Panc1 (cell line): ENCODE measurements at places on chromosomes 1 and 21. TPM values are rescaled to one million over a fixed set of nuclear protein-coding genes. Genes with fewer than 3 reads are reported as not detected.

The ELF3 gene
- 126 TPM for total RNA-seq

DNA sequence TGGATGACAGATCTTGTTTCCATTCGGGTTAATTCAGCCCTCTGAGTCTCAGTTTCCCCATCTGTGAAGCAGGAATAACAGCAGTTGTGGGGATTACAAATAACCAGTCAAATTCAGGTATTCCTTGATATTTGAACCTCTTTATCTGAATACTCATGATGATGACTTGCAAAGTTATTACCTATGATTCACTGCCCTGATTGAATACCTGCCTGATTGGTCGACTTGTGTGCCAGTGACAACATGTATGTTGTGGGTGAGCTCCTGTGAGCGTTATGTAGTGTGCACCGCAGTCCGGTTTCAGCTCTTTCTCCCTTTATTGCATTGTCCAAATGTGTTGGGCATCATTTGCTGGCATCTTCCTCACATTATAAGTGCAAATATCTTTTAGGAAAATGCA lies 9.5 kb upstream of the TMEM61 start:
- no peaks in the 10 kb centered on the region for H3K36me3 ChIP-seq
- no peak for DNase-seq
- no peak overlapping the region for H3K4me3 ChIP-seq
- H3K27me3 ChIP-seq, result no peaks in the 10 kb centered on the region
- H3K27ac ChIP-seq, result no peak overlapping the region

DNA sequence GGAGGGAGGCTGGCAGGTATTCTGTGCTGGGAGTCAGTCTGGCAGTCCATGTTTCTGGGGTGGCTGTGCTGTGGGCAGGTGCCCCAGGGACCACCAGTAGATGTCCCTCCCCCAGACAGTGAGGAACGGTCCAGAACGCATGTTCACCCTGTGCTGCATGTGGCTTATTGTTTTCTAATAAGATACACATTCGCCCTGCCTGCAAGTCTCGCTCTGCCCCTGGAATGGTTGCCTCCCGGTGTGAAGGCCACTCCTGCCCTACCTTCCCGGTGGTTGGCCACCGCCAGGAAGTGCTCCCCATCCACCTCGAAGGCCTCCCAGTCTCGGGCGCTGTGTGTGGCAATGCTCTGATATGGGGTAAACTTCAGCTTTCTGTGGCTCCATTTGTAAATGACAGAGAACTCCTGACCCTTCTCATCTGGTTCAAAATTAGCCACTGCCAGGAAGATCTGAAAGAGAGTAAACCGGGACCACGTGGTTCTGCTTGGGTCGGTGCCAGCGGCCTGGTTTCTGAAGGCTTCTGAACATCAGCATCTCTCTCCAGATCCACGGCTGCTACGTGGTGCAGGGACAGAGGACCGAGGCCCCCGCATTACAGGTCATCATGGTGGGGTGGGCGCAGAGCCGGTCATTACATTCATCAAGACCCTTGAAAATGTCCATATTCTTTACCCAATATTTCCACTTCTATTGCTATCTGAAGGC lies 14.5 kb downstream of the KRTAP10-1 start:
- H3K4me3 ChIP-seq, result no peak overlapping the region
- H3K4me1 ChIP-seq, result no peaks in the 10 kb centered on the region
- no peak for DNase-seq
- no peaks in the 10 kb centered on the region for H3K27me3 ChIP-seq
- no peaks in the 10 kb centered on the region for H3K36me3 ChIP-seq

The LCK gene
- 0.57 TPM for total RNA-seq

GRCh38 chr1:53931523-53931922 lies 14.0 kb downstream of the IFT25 start:
- no peaks in the 10 kb centered on the region for H3K4me1 ChIP-seq
- no peak overlapping the region for H3K27ac ChIP-seq
- no peaks in the 10 kb centered on the region for H3K27me3 ChIP-seq
- H3K4me3 ChIP-seq, result no peak overlapping the region
- no peak for DNase-seq
- H3K36me3 ChIP-seq, result peaks cover 4% of the 10 kb centered on the region; the same call in 1 of the 2 replicates

GRCh38 chr1:244952940-244953339 lies 88.6 kb upstream of the HNRNPU start:
- no peak overlapping the region for H3K4me3 ChIP-seq
- no peaks in the 10 kb centered on the region for H3K27me3 ChIP-seq
- no peak for DNase-seq

The LHX8 gene
- total RNA-seq, result not detected

DNA sequence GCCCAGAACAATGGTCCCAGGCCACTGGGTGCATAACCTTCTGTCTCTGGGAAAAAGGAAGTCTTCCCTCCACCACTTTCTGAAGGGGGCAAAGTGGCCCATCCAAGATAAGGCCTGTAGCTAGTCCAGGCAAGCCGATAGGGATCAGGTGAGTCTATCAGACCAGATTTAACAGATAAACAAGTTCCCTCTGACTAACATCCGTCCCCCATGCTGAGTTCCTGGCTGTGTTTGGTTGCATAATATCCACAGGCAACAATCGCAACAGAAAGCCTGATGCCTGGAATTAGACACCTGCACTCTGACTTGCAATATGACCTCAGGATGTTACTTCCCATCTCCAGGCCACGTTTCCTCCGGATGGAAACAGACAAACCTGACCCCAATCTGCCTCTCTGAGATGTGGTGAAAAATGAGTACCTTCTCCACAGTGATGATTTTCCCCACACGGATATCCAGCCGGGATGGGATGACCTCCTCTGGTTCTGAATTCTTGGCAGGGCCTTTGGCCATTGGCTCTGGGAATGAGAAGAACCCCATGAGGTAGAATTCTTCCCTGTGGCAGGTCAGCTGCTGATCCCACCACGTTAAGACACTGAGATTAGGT lies 36.4 kb downstream of the YARS1 start:
- DNase-seq, result no peak
- peaks cover 3% of the 10 kb centered on the region for H3K4me1 ChIP-seq
- H3K27me3 ChIP-seq, result no peaks in the 10 kb centered on the region
- no peak overlapping the region for H3K27ac ChIP-seq
- H3K36me3 ChIP-seq, result peaks cover 20% of the 10 kb centered on the region

The APOBEC4 gene
- not detected for total RNA-seq

The VSIG8 gene
- total RNA-seq, result not detected

DNA sequence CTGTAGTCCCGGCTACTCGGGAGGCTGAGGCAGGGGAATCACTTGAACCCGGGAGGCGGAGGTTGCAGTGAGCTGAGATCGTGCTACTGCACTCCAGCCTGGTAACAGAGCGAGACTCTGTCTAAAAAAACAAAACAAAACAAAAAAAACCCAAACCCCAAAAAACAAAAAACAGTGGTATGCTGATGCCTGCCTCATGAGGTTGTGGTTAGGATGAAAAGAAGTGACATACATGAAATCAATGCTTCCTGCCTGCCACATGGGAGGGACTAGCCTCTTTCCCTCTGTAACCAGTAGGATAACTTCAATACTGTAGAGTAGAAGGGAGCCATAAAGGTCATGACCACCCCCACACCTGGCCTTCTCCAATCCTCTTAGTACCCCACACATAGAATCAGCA lies 55.2 kb downstream of the TENT5C start:
- no peaks in the 10 kb centered on the region for H3K36me3 ChIP-seq
- no peak overlapping the region for H3K27ac ChIP-seq
- H3K4me3 ChIP-seq, result no peak overlapping the region
- no peak for DNase-seq
- H3K4me1 ChIP-seq, result peaks cover 19% of the 10 kb centered on the region

GRCh38 chr1:17588048-17588871 lies 48.8 kb downstream of the ARHGEF10L start:
- H3K36me3 ChIP-seq, result no peaks in the 10 kb centered on the region
- no peak overlapping the region for H3K4me3 ChIP-seq
- H3K27me3 ChIP-seq, result no peaks in the 10 kb centered on the region
- peaks cover 20% of the 10 kb centered on the region for H3K4me1 ChIP-seq

DNA sequence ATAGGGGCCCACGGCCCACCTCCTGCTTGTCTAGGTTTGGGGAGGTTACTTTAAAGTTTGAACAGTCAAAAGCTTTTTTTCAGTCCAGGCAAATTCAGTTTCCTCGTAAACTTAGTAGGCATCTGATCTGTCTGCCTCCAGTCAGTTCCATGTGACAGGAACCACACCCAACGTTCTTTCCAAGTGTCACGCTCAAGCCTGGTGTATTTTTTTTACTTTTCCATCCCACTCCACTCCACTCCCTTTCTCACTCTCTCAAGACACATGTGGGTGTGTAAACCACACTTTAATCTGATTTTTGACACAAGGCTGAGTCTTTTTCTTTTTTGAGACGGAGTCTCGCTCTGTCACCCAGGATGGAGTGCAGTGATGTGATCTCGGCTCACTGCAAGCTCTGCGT lies 60.3 kb upstream of the GPR153 start:
- no peak overlapping the region for H3K4me3 ChIP-seq
- H3K36me3 ChIP-seq, result no peaks in the 10 kb centered on the region
- no peak for DNase-seq
- no peaks in the 10 kb centered on the region for H3K4me1 ChIP-seq

DNA sequence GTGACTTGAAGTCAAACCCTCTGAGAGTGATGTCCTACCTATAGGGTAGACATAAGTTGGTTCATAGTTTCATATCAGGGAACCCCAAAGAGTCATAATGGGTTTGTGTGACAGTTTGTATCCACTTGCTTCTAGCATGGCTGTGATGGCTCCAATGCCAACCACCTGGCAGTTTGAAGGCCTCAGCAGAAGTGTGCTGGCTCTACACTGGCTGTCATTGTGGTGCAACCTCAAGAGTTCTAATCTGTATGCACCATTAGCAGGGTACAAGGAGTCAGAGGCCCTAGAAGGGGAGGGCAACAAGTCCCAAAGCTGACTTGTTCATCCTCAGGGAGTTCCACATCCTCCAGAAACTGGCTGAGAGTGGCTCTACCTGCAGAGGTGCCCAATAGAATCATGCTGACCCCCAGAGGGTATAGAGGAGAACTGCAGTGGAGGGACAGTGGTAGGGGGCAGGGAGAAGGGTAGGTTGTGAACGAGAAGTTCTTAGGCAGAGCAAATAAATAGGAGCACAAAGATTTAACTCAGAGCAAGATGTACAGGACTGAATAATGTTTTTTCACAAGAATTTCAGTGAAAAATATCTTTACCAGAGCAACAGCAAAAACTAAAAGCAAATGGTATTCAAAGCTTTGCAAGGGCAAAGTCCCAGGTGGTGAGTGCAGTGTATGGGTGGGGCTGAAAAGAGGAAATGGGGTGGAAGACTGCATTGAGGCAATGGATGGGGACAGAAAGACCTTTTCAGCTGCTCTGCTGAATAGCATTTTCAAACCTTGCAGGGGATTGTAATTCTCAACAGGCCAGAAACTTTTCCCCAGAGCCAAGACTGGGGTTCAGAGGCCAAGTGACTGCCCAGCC lies 3.2 kb downstream of the FCRL2 start:
- no peaks in the 10 kb centered on the region for H3K36me3 ChIP-seq
- peaks cover 6% of the 10 kb centered on the region for H3K27me3 ChIP-seq
- H3K27ac ChIP-seq, result no peak overlapping the region
- no peak overlapping the region for H3K4me3 ChIP-seq

GRCh38 chr1:246781212-246781611 lies 57.0 kb downstream of the SCCPDH start:
- peaks cover 2% of the 10 kb centered on the region; the same call in 1 of the 2 replicates for H3K36me3 ChIP-seq
- H3K27me3 ChIP-seq, result no peaks in the 10 kb centered on the region
- DNase-seq, result no peak
- H3K4me3 ChIP-seq, result no peak overlapping the region

- H3K27ac ChIP-seq, result peak overlapping the region; percentile 98
- peaks cover 28% of the 10 kb centered on the region for H3K4me1 ChIP-seq
- H3K27me3 ChIP-seq, result no peaks in the 10 kb centered on the region
Observed at GRCh38 chr21:41761934-41762635, 4.8 kb downstream of the RIPK4 start.

The PLA2G2F gene
- total RNA-seq, result not detected

The CD53 gene
- 0.49 TPM for total RNA-seq

DNA sequence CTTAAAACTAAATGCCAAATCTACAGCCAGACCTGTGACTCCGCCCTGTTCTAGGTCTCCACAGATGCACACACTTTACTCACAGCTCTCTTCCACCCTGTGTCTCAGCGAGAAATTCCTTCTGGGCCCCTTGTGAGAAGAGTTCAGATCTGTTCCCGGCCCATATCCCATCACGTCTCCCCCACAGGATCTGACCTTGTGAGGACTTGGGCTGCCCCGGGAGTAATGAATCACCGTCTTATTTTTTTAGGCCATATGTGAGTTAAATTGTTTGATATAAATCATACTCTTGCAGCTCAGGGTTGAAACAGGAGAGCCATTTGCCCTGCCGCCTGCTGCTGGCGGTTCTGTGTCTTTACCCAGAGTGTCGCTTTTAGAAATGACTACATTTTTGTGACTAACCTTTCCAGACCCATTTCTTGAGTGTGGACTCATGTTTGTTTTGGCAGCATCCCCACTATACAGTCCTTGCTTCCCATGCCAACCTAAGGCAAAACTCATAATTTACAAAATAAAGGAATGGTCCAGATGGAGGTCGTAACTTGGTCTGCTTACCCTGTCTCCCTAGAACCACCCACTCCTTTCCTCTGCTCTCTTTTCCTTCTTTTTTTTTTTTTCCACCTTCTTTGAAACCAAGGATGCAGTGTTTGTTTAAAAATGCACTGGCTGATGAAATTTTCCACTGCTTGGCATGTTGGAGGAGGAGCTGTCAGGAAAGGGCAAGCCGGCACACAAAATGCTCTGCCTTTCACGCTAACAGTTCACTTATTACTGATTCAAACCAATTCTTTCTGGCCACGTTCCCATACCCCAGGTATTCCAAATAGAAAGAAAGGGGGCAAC lies 98.0 kb upstream of the C1orf105 start:
- no peaks in the 10 kb centered on the region for H3K36me3 ChIP-seq
- peaks cover 51% of the 10 kb centered on the region for H3K4me1 ChIP-seq
- peak; percentile 91 for DNase-seq
- peak overlapping the region; percentile 100 for H3K27ac ChIP-seq
- peak overlapping the region; percentile 35 for H3K4me3 ChIP-seq

The TTC22 gene
- total RNA-seq, result 0.10 TPM

GRCh38 chr1:111275780-111276433 lies 14.7 kb upstream of the CHIA start:
- no peak overlapping the region for H3K27ac ChIP-seq
- no peaks in the 10 kb centered on the region for H3K27me3 ChIP-seq
- DNase-seq, result no peak
- H3K4me1 ChIP-seq, result no peaks in the 10 kb centered on the region

DNA sequence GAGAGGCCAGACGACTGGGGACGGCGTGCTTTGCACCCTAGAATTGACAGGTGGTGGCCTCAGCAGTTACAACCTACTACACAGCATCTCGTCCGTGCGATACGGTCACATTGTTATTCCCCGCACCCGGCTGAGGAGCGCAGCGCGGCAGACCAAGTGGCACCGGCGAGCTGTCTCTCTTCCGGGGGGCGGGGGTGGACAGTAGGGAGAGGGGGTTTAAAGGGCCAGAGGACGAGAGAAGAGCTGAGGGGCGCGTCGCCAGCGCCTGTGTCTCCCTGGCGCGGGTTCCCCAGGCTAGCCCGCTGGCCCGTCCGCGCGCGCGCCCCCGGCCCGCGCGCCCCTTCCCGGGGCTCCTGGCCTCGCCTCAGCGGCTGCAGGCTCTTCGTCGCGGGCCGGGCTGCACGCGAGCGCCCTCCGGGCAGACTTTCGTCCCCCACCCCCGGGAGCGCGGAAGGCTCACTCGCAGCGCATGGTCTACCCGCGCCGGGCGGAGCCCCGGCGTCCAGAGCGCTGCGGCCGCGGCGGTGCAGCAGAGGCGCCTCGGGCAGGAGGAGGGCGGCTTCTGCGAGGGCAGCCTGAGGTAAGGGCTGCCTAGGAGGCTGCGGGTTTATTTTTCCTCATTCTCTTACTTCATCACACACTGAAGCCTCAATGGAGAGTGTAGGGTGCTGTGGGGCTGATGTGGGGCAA lies at the start of gene PDE4B:
Gene PDE4B, plus strand, starts transcription at position 227 of the 690 bp plus-strand sequence.
- peak within 1 kb of the TSS; percentile 11; the same call in 1 of the 2 replicates for H3K4me3 ChIP-seq
- no peaks in the 10 kb centered on the region for H3K36me3 ChIP-seq
- DNase-seq, result no peak
- peaks cover 3% of the 10 kb centered on the region for H3K27me3 ChIP-seq

The MROH7 gene
- total RNA-seq, result not detected
